ENCODE measurements at places on chromosomes 2 and 18. TPM values are rescaled to one million over a fixed set of nuclear protein-coding genes. Genes with fewer than 3 reads are reported as not detected.

Gene SPTBN1
- total RNA-seq = 365 TPM

Gene AQP4
- not detected for total RNA-seq

Gene EFR3B
- 0.83 TPM for total RNA-seq

Gene ANKRD30B
- total RNA-seq = 0.50 TPM

Gene IL1R1
- 105 TPM for total RNA-seq

Gene DPP4
- total RNA-seq = 163 TPM

Gene LINC00305
- total RNA-seq = not detected

Gene PIGN
- total RNA-seq = 41.8 TPM

Gene IL18RAP
- total RNA-seq = not detected

Gene ACVR1C
- 0.50 TPM for total RNA-seq

Gene LONRF2
- total RNA-seq = under 0.01 TPM

Gene GRP
- total RNA-seq = not detected
